Muscle of leg (tissue), 16 donors: ENCODE measurements at places on chromosomes 7 and 10. TPM values are rescaled to one million over a fixed set of nuclear protein-coding genes. Genes with fewer than 3 reads are reported as not detected.

- H3K4me1 ChIP-seq, result peaks cover 67% of the 10 kb centered on the region
- DNase-seq, result peak; percentile 96
- H3K27ac ChIP-seq, result peak overlapping the region; percentile 95
- H3K27me3 ChIP-seq, result no peaks in the 10 kb centered on the region
- H3K36me3 ChIP-seq, result no peaks in the 10 kb centered on the region
These were observed 177.2 kb downstream of the SH3PXD2A start for GRCh38 chr10:103678178-103678526.

DNA sequence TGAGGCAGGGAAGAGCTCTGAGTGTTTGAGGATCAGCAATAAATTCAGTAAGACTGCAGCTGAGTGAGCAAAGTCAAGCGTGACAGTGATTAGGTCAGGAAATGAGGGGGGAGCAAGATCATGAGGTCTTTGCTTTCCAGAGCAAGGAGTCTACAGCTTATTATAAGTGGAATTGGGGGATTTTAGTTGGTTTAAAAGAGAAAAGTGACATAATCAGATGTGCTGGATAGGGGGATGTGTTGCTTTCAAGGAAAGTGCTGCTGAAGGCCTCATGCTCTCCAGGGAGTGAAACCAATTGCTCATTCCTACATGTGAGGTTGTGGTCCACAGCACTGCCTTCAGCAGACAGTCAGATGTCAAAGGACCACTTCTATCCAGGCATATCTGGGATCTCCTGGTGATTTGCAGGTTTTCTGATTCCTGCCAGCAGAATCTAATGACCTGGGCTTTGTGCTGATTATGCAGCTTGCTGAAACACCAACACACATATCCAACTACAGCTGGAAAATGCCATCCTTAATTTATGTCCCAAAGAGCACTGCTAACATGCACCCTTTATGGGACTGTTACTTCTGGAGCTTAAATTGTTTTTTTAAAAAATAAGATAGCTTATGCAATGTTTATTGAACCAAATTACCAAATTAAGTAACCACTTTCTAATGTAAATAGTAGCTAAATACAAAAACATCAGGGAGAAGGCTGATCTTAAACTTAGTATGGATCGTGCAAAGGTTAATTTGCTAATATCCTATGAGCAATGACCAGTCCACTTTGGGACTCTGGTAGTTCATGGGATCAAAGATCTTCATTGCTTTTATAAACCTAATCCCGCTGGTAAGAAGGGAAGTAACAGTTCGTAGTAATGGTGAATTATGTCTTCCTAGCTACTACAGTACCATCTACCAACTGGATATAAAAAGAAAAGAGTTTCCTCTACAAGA lies 607.6 kb downstream of the KCNMA1 start:
- H3K4me3 ChIP-seq, result no peak overlapping the region
- H3K27ac ChIP-seq, result no peak overlapping the region
- no peaks in the 10 kb centered on the region for H3K27me3 ChIP-seq
- no peaks in the 10 kb centered on the region for H3K36me3 ChIP-seq

DNA sequence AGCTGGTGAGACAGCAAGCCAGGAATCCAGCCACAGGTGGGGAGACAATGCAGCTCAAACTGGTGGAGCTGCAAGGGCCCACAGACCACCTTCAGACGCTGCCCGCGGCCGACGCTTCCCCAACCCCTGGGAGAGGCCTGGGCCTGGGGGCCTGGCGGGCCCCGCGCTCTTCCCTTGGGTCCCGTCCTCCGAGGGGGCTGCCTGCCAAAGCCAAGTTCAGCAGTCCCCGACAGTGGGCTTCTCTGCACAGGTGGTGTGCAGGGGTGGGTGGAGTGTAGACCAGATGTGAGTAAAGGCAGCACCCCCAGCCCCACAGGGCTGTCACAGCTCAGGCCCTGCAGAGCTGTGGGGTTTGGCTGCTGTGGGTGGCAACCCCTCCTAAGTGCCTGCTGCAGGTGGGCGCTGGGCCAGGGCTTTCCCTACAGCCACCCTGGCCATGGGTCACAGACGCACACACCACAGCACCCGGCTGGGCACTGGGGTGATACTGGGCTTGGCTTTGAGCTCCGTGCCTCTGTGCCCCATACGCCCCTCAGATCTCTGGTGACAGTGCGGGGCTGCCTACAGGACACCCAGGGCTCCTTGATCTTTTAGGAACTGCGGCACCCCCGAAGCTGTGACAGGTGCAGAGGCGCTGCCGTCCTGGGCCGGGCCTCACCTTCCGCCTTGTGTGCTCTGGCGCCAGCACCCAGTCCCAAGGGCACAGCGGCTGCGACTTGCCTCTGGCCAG lies 20.5 kb downstream of the BNIP3 start:
- no peak overlapping the region for H3K27ac ChIP-seq
- DNase-seq, result no peak
- H3K4me1 ChIP-seq, result peaks cover 9% of the 10 kb centered on the region
- H3K4me3 ChIP-seq, result no peak overlapping the region
- H3K27me3 ChIP-seq, result no peaks in the 10 kb centered on the region

GRCh38 chr7:52525772-52526341 lies 509.6 kb upstream of the POM121L12 start:
- H3K4me1 ChIP-seq, result no peaks in the 10 kb centered on the region
- H3K4me3 ChIP-seq, result no peak overlapping the region
- H3K36me3 ChIP-seq, result no peaks in the 10 kb centered on the region
- no peaks in the 10 kb centered on the region for H3K27me3 ChIP-seq
- DNase-seq, result no peak

GRCh38 chr7:28137463-28137862 lies 43.1 kb downstream of the JAZF1 start:
- no peak for DNase-seq
- no peaks in the 10 kb centered on the region for H3K27me3 ChIP-seq
- no peak overlapping the region for H3K27ac ChIP-seq

GRCh38 chr7:50146692-50147091 lies 53.6 kb upstream of the ZPBP start:
- peaks cover 2% of the 10 kb centered on the region for H3K27me3 ChIP-seq
- no peak overlapping the region for H3K4me3 ChIP-seq
- no peaks in the 10 kb centered on the region for H3K4me1 ChIP-seq
- no peak for DNase-seq
- no peak overlapping the region for H3K27ac ChIP-seq
- H3K36me3 ChIP-seq, result no peaks in the 10 kb centered on the region

GRCh38 chr10:100282907-100283306 lies 3.6 kb downstream of the BLOC1S2 start:
- no peak overlapping the region for H3K27ac ChIP-seq
- H3K4me1 ChIP-seq, result peaks cover 12% of the 10 kb centered on the region
- no peak overlapping the region for H3K4me3 ChIP-seq
- no peak for DNase-seq

- peaks cover 4% of the 10 kb centered on the region for H3K4me1 ChIP-seq
- H3K27ac ChIP-seq, result no peak overlapping the region
- H3K36me3 ChIP-seq, result no peaks in the 10 kb centered on the region
These were observed 81.9 kb downstream of the BMPER start for GRCh38 chr7:33986951-33987947.

GRCh38 chr10:126640401-126640800 lies 30.1 kb downstream of the C10orf90 start:
- no peaks in the 10 kb centered on the region for H3K36me3 ChIP-seq
- no peak for DNase-seq
- no peak overlapping the region for H3K27ac ChIP-seq

GRCh38 chr10:44992070-44992731 lies 8.5 kb upstream of the ZNF22 start:
- peaks cover 52% of the 10 kb centered on the region for H3K4me1 ChIP-seq
- H3K36me3 ChIP-seq, result peaks cover 47% of the 10 kb centered on the region
- no peak for DNase-seq
- H3K27ac ChIP-seq, result no peak overlapping the region
- no peaks in the 10 kb centered on the region for H3K27me3 ChIP-seq
- H3K4me3 ChIP-seq, result no peak overlapping the region

DNA sequence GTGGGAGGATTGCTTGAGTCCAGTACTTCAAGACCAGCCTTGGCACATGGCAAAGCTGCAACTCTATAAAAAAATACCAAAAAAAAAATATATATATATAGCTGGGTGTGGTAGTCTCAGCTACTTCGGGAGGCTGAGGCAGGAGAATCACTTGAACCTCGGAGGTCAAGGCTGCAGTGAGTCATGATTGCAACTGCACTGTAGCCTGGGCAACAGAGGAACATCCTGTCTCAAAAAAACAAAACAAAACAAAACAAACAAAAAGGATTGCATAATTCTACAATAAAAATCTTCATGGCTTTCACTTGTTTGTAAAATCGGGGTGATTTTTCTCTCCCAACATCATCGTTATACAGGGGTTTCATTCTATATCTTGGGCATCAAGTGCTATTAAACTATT lies 35.1 kb downstream of the GUSB start:
- H3K27me3 ChIP-seq, result no peaks in the 10 kb centered on the region
- no peak overlapping the region for H3K27ac ChIP-seq
- no peaks in the 10 kb centered on the region for H3K36me3 ChIP-seq
- no peak overlapping the region for H3K4me3 ChIP-seq
- peak; percentile 21 for DNase-seq

- DNase-seq, result no peak
- H3K4me1 ChIP-seq, result peaks cover 4% of the 10 kb centered on the region
- no peak overlapping the region for H3K27ac ChIP-seq
- H3K36me3 ChIP-seq, result no peaks in the 10 kb centered on the region
- H3K4me3 ChIP-seq, result no peak overlapping the region
These were observed 26.8 kb upstream of the GRID1 start for GRCh38 chr10:86393362-86393761.

DNA sequence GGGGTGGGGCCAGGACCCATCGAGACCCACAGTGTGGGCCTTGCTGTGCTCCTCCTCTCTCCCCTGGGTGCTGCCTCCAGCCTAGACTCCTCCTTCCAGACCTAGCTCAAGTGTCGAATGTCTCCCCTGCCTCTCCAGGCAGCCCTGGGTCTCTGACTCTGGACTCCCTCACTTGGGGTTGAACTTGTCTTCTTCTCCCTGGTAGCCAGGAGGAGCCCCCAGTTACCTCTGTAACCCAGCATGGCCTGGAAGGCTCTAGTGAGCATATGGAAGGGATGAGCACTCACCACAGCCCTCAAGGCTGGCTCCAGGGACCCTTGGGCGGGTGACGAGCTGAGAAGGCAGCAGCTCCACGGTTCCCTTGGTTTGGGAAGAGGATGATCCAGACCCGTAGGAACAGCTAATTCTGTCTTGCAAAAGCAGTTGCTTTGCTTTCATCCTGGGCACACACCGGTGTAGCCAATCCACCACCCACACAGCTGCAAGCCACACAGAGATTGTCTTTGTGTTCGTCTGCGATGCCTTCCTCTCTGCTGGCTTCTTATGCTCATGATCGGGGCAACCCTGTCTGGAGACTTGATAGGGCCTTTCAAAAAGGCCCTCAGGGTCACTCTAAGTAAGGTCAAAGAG lies 52.3 kb upstream of the ANTXRL start:
- H3K27me3 ChIP-seq, result no peaks in the 10 kb centered on the region
- H3K4me1 ChIP-seq, result no peaks in the 10 kb centered on the region
- DNase-seq, result no peak
- no peak overlapping the region for H3K27ac ChIP-seq

SPDYE6 gene
- not detected for total RNA-seq

AKR1C2 gene
- 10.9 TPM for total RNA-seq

HOXA6 gene
- total RNA-seq, result 5.6 TPM

CALCR gene
- 9.4 TPM for total RNA-seq

GAD2 gene
- total RNA-seq, result 0.09 TPM

CTAGE8 gene
- total RNA-seq, result 1.1 TPM

ANK3 gene
- 69.6 TPM for total RNA-seq
